ENCODE measurements at places on chromosomes 7 and 10.

- no peak for DNase-seq
Observed at GRCh38 chr7:26841003-26841739, 23.2 kb downstream of the SKAP2 start.

DNA sequence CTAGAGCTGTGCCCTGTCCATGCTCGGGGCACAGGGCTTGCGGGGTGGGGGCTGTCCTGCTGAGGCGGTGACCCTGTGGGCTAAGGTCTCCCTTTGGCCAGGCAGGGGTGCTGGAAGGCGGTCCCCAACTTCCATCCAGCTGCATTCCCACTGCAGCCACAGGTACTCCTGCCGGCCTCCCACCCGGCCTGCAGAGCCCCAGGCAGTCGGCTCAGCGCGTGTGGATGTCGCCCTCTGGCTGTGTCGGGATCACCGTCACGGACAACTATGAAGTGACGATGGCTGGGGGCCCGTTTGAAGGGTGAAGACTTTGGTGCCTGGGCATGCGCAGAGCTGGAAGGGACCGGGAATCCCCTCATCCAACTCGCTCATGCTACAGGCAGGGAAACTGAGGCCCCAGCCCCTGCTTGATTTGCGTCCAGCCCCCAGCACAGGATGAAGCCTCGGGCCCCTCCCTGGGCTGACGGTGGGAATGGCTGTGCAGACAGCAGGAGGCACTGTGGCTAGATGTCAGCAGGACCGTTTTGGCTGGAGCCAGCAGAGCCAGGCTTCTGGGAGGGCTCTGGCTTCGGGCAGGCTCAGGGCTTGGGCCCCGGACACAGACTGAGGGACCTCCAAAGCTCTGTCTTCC lies 2.3 kb upstream of the TMEM184A start:
- no peak for DNase-seq

DNA sequence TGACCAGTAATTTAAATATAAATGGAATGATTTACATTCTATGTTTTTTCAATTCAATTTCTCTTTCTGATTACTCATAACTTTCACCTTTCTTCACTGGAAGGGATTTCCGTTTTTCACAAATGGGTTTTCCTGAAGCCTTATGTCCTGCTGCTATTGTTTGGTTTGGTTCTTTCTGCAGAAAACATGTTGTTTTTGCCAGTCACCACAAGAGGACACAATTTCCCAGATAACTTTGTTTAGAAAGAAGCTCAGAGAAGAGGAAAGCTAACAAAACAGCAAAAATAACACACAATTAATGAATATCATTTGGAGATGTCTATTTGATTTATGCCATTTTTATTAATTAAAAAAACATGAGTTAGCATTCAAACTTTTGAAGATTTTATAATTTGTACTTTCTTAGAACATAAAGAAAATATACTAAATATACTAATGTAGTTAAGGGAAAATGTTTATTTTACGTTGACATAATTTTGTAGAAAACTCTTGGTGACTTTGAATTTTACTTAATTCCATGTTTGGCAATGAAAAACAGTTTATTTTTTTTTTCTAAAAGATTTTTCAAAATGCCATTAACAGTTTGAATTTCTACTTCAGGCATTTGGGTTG lies 4.6 kb upstream of the TWIST1 start:
- peak; percentile 67 for DNase-seq

DNA sequence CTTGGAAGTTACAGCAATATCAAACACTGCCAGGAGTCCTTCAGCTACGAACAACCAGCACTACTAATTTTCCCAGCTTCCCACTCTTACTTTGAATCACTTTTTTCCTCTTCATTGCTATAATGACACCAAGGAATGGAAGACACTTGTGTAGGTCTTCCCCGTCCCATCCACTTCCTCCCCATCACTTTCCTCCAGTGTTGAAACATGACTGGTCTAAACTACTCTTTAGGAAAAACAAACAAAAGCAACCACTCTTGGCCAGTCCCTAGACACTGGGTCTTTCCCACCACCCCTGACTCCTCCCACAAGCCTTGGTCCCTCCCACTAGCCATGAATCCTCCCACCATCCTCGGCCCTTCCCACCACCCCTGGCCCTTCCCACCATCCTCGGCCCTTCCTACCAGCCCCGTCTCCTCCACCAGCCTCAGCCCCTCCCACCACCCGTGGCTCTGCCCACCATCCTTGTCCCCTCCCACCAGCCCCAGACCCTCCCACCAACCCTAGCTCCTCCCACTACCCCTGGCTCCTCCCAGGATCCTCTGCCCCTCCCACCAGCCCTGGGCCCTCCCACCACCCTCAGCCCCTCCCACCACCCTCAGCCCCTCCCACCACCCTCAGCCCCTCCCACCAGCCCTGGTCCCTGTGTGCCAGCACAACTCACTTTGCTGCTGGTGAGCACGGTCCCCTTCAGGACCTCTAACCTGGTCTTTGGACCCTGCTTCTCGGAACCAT lies 68.5 kb downstream of the CXCL12 start:
- DNase-seq, result no peak

DNA sequence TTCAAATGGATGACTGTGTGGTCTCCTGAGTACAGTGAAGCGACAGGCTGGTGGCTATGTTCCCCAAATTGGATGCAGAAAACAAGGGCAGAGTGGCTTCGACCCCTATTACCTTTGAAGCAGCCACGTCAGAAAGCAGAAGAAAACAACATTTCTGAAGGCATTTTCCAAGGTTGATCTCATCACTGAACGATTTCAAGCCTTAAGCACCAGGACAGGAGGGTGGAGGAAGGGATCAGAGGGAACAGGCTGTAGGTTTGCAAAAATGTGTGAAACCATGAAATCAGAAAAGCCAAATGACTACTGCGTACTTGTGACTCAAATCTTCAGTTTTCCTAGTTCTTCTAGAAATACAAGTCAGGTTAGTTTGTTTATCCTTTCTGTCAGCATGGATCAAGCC lies 181.0 kb upstream of the TMEM106B start:
- peak; percentile 35 for DNase-seq

- DNase-seq, result no peak
Observed at GRCh38 chr7:128178611-128179010, 62.5 kb upstream of the LEP start.

- DNase-seq, result peak; percentile 30
Observed at GRCh38 chr10:49298671-49298982, 343 bp upstream of the C10orf71 start.

DNA sequence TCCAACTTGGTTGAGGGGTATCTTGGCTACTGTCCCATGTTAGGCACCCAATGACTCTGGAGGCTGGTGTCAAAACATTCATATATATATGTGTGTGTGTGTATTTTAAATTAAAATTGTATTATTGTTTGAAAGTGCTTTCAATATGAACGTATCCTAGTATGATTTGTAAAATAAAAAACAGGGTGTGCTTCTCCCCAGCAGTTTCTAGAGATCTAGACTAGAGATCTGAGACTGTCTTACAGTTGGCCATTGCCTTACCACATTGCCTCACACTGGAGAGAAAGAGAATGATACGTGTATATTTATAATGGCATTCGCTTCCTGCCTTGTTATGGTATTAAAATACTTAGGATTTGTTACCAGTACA lies 1.2 kb downstream of the BAG3 start:
- peak; percentile 78 for DNase-seq

GRCh38 chr10:94412449-94412848 lies 10.1 kb downstream of the TBC1D12 start:
- peak; percentile 75 for DNase-seq

DNA sequence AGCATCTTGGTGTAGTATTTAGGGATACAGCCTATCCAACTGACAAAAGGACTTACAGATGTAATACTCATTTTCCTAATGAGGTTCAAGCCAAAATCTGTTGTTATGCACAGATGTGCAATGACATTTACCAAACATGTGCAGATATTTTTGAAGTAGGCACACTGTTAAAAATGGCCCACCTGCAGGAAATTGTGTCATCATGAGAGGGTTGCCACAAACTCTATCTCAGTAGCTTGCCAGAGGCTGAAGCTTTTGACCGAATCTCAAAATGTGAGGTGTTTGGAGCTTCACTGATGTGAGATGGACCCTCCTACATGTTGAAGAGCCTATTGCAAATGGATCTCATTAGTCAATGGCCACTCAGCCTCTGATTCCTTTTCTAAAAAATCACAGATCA lies 89.7 kb upstream of the CSTF2T start:
- DNase-seq, result no peak

Data from fibroblast of skin of back (primary cell).